Cortex of kidney (tissue), 1 donor: ENCODE measurements at places on chromosomes 16 and 17.

- DNase-seq, result no peak
Measured at GRCh38 chr17:81040791-81041337, 5.9 kb downstream of the BAIAP2 start.

DNA sequence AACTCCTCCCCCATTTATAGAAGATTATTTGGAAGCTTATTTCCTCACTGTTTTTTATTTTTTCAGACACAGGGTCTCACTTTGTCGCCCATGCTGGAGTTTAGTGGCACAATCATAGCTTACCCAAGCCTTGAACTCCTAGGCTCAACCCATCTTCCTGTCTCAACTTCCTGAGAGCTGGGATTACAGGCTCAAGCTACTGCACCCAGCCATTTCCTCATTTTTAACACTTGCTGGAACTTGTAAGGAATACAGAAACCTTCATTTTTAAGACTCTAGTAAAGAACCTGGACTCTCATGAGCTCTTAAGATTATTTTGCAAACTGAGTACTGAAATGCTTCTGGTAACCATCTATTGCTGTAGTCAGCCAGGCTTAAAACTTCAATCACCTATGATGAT is 29.9 kb downstream of the KANSL1 start:
- no peak for DNase-seq

GRCh38 chr16:80347900-80348299 is 192.9 kb upstream of the DYNLRB2 start:
- no peak for DNase-seq

DNA sequence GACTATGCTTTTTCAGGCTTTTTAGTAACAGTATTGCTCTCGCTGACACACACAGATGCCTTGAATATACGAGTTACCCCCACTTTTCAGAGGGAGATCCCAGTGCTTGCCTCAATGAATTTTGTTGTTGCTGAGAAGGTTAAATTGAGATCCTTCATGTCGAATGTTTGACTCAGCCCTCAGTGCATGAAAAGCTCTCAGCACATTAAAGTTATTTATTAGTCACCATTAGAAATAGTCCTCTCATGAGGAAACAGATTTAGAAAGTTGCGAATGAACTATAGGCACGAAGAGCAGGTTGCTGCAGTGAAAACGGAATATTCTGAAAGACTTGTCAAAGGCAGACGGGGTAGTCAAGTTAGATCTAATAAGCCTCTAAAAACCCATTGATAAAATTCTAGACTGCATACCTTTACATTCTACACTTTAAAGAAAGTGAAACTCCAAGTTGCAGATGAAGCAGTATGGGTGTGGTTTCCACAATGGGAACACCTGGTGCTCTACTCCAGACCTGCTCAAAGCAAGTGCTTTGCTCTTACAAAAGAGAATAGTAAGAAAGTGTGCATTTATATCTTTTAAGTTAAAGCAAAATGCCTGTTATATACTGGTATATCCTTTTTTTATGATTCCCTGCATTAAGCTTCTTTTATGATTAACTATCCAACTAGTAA is 238.1 kb downstream of the MAF start:
- no peak for DNase-seq

DNA sequence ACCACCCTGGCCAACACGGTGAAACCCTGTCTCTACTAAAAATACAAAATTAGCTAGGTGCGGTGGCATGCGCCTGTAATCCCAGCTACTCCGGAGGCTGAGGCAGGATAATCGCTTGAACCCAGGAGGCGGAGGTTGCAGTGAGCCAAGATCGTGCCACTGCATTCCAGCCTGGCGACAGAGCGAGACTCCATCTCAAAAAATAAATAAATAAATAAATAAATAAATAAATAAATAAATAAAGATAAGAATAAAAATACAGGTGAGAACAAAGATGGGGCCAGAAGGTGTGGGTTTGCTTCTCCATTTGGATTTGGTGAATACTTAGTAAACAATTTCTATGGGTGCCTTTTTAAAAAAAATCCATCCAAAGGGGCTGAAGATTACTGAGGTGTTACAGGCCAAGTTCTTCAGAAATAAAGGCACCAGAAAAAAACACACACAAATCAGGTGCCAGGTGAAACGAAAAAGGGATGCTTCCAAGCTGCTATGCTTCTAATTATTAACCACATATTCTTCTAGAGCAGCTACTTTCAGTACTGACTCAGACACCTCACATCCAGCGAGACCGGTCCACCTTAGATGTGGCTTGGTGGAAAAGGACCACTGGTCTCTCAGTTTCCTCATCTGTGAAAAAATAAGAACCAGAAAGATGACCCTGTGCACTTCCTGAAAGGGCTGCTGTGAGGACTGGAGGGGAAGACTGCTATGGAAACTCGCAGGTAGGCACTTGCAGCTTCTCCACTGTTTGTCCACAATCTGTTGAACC is 9.2 kb downstream of the GLYR1 start:
- no peak for DNase-seq
